Testis (tissue), 5 donors: ENCODE measurements at places on chromosomes 12 and 14. TPM values are rescaled to one million over a fixed set of nuclear protein-coding genes. Genes with fewer than 3 reads are reported as not detected.

The CEP170B gene
- total RNA-seq, result 73.9 TPM

DNA sequence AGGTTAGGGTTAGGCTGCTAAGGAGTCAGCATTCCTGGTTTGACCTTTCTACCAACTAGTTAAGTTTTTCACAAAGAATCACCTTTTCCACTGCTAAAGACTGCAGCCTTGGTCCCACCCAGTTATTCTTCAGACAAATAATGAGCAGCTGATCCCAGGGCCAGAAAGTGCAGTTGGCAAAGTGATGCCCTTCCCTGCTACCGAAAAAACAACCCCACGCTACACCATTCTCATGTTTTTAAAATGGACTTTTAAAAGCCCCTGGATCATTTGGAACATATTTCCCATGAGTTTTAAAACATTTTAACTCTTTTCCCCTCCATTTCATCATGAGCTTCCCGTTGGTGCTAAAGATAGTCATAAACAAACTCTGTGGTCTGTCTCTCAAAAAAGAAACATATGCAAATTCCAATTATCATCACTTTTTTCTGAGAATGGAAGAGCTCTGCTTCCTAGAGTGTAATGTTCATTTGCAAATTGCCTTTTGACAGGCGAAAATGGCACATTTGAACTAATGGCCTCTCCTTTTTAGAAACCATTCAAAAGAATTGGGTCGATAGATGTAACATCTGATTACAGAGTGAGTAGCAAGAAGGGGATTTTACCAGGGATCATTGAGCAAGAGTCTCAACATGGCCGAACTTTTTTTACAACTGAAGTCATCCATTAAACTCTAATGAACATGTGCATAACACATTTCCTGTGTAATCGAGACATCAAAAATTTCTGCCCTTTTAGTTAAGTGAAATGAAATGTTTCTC, 129.3 kb upstream of the RAP1B start:
- no peaks in the 10 kb centered on the region for H3K27me3 ChIP-seq
- H3K4me3 ChIP-seq, result no peak overlapping the region
- DNase-seq, result no peak

- no peak overlapping the region for H3K4me3 ChIP-seq
- no peak for DNase-seq
- no peaks in the 10 kb centered on the region for H3K27me3 ChIP-seq
- peaks cover 20% of the 10 kb centered on the region for H3K4me1 ChIP-seq
- no peaks in the 10 kb centered on the region for H3K36me3 ChIP-seq
- no peak overlapping the region for H3K27ac ChIP-seq
Observed at GRCh38 chr14:52917735-52918134, 33.1 kb downstream of the FERMT2 start.

- H3K4me3 ChIP-seq, result no peak overlapping the region
- H3K4me1 ChIP-seq, result no peaks in the 10 kb centered on the region
- H3K27ac ChIP-seq, result no peak overlapping the region
- no peak for DNase-seq
Observed at GRCh38 chr14:77574446-77575115, 41.9 kb downstream of the SPTLC2 start.

DNA sequence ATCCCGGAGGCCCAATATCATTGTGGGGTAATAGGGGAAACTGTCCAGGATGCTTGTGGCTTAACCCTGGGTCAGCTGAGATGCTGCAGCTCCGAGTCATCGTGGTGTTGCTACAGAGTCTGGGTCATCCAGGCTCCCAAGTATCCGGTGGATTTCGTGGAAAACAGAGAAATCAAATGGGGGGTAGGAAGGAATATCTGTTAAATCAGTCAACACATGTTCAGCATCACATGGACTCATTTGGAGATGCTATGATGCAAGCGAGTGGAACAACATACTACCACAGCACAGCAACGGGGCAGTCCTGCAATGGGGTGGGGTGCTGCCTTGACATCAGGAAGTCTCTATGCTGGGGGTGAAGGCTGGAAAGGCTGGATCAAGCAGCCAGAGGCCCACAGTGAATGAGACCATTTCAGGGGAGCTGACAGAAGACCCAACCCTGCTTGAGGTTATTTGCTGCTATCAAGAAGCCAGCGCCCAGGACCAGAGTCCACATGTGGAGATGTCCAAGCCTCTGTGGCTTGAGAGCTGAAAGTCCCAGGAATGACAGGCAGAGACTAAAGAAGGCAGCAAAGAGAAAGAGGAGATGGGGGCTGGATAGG, 22.9 kb downstream of the VDR start:
- no peaks in the 10 kb centered on the region for H3K36me3 ChIP-seq
- no peaks in the 10 kb centered on the region for H3K27me3 ChIP-seq
- DNase-seq, result no peak
- H3K27ac ChIP-seq, result no peak overlapping the region
- H3K4me3 ChIP-seq, result no peak overlapping the region
- H3K4me1 ChIP-seq, result peaks cover 9% of the 10 kb centered on the region

- no peaks in the 10 kb centered on the region for H3K36me3 ChIP-seq
- no peaks in the 10 kb centered on the region for H3K4me1 ChIP-seq
- no peak overlapping the region for H3K27ac ChIP-seq
- no peaks in the 10 kb centered on the region for H3K27me3 ChIP-seq
- no peak for DNase-seq
- no peak overlapping the region for H3K4me3 ChIP-seq
Observed at GRCh38 chr12:17571047-17571446, 518.9 kb downstream of the RERGL start.

- H3K4me1 ChIP-seq, result no peaks in the 10 kb centered on the region
- no peak overlapping the region for H3K4me3 ChIP-seq
- no peak overlapping the region for H3K27ac ChIP-seq
- H3K27me3 ChIP-seq, result no peaks in the 10 kb centered on the region
- no peak for DNase-seq
Observed at GRCh38 chr12:111022386-111022785, 102.0 kb upstream of the MYL2 start.

GRCh38 chr12:98465950-98466602, 49.3 kb upstream of the TMPO start:
- H3K27ac ChIP-seq, result no peak overlapping the region
- H3K4me1 ChIP-seq, result peaks cover 35% of the 10 kb centered on the region
- DNase-seq, result no peak
- H3K27me3 ChIP-seq, result no peaks in the 10 kb centered on the region
- no peak overlapping the region for H3K4me3 ChIP-seq

- H3K27me3 ChIP-seq, result no peaks in the 10 kb centered on the region
- no peaks in the 10 kb centered on the region for H3K36me3 ChIP-seq
- no peaks in the 10 kb centered on the region for H3K4me1 ChIP-seq
- no peak overlapping the region for H3K4me3 ChIP-seq
Observed at GRCh38 chr12:15417691-15418090, 95.4 kb downstream of the PTPRO start.

GRCh38 chr14:76491172-76491930, 115.4 kb downstream of the ESRRB start:
- no peaks in the 10 kb centered on the region for H3K36me3 ChIP-seq
- no peak for DNase-seq
- no peak overlapping the region for H3K4me3 ChIP-seq
- H3K27me3 ChIP-seq, result no peaks in the 10 kb centered on the region
